ENCODE measurements at places on chromosomes 16 and 17.

DNA sequence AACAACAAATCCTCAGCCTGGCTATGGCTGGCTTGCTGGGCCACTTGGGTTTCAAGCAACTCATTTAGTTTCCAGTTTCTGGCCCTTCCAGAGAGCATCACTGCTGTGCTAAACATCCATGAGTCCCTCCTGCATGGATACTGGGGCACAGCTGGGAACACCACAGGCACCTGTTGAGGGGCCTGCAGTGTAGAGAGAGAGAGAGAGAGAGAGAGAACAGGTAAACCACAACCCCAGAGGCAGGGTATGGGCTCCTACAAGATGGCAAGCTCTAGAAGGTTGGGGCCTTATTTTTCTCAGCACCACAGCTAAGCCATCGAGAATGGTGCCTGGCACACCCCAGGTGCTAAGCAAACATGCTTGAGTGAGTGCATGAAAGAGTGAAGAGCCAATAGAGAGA, 120.3 kb downstream of the RBFOX3 start:
- no peaks in the 10 kb centered on the region for H3K36me3 ChIP-seq
- H3K27ac ChIP-seq, result no peak overlapping the region
- H3K4me3 ChIP-seq, result no peak overlapping the region
- no peaks in the 10 kb centered on the region for H3K4me1 ChIP-seq
- DNase-seq, result no peak

DNA sequence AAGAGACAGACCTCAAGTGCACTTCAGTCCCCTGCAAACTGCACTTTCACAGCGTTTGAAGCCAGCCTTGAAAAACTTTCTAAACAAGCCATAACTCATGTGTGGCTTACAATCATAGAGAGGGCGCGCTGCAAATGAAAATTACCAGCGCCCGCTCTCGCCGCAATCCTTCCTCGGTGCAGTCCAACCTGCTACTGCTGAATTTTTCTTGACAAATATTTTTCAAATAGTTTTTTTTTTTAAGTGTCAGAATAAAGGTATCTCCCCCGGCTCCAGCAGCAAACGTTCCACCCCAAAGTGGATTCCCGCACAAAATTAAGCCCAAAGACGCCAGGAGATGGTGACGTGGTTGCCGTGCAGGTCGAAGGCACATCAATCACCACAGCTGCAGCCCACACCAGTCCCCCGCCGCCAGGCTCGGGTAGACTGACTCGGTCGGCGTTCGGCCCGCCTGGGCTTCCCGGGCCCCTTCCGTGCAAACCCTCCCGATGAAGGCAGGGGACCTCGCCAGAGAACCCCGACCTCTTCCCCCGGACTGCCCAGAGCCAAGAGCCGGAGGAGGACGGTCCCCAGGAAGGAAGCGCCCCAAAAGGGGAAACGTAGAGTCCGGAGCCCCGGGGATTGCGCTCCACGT, 630 bp downstream of the GRB2 start:
- peaks cover 27% of the 10 kb centered on the region for H3K36me3 ChIP-seq
- no peaks in the 10 kb centered on the region for H3K27me3 ChIP-seq
- H3K4me1 ChIP-seq, result peaks cover 52% of the 10 kb centered on the region
- H3K27ac ChIP-seq, result peak overlapping the region; percentile 86
- H3K4me3 ChIP-seq, result peak overlapping the region; percentile 83
- peak; percentile 36 for DNase-seq

GRCh38 chr16:959232-960040, 11.3 kb downstream of the LMF1 start:
- DNase-seq, result no peak
- H3K27ac ChIP-seq, result no peak overlapping the region
- peaks cover 1% of the 10 kb centered on the region for H3K36me3 ChIP-seq
- H3K4me1 ChIP-seq, result peaks cover 30% of the 10 kb centered on the region

- no peak for DNase-seq
- no peaks in the 10 kb centered on the region for H3K27me3 ChIP-seq
- H3K4me3 ChIP-seq, result peak overlapping the region; percentile 86
- peaks cover 13% of the 10 kb centered on the region for H3K36me3 ChIP-seq
Measured at GRCh38 chr17:81831563-81831956, 1.5 kb downstream of the MCRIP1 start.

DNA sequence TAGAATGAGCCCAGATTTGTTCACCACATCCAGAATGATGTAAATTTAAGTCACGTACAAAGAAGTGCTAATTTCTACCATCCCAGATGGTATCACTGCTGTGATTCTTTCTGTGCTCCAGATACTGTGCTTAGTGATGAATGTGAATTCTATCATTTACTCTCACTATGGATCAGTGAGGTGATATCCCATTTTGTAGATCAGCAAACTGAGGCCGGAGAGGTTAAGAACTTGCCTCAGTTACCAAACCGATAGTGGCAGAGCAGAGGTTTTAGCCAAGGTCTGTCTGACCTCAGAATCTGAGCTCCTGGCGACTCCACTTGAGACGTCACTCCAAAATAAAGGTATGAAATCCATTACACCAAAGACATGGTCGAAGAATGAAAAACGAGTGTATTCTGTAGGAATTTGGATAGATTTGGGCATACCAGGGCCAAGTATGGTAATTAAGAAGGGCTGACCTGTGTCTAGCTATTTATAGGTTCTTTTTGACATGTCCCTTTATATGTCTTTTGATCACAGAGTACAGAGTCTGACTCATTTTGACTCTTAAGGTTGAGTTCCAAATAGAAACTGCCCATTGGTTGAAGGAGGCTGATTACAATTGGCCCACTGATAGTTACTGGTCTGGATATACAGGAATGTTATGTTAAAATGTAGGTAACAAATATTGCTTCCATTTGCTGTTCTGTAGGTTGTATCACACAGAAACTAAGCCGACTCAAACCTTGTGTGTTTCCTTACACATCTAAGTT, 10.0 kb downstream of the MAP2K6 start:
- DNase-seq, result no peak
- peaks cover 42% of the 10 kb centered on the region for H3K4me1 ChIP-seq
- H3K4me3 ChIP-seq, result no peak overlapping the region
- H3K36me3 ChIP-seq, result peaks cover 2% of the 10 kb centered on the region
- H3K27ac ChIP-seq, result no peak overlapping the region

GRCh38 chr16:83051451-83051850, 424.7 kb downstream of the CDH13 start:
- H3K27ac ChIP-seq, result no peak overlapping the region
- peaks cover 15% of the 10 kb centered on the region for H3K27me3 ChIP-seq
- no peaks in the 10 kb centered on the region for H3K36me3 ChIP-seq

DNA sequence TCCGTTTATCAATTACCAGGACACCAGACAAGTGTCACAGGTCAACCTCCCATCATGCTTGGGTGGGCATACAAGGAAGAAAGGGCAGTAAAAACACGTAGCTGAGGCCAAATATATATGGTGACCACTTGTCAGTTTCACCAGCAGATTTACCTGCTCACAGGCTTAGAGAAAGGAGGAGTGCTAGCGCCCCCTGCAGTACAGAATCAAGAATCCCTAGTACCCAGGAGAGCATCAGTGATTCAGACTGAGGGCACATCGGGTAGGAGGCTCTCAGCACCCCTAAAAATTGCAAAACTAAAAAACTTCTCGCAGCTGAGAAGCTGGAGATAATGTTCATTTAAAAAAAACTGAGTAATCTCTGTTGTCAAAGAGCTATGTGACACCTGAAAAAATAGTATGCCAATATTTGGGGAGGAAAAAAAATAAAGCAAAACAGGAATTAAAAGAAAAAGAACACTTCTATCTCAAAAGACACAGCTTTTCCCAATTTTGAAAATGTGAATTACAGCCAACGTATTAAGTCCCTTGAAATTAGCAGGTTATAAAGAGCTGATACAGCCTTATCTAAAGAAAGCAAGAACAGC, 21.2 kb upstream of the MON1B start:
- no peaks in the 10 kb centered on the region for H3K4me1 ChIP-seq
- peak; percentile 26 for DNase-seq
- no peaks in the 10 kb centered on the region for H3K36me3 ChIP-seq
- no peak overlapping the region for H3K27ac ChIP-seq

- peaks cover 3% of the 10 kb centered on the region for H3K4me1 ChIP-seq
- no peaks in the 10 kb centered on the region for H3K27me3 ChIP-seq
- H3K36me3 ChIP-seq, result no peaks in the 10 kb centered on the region
Measured at GRCh38 chr16:4339909-4340308, 11.2 kb downstream of the PAM16 start.

DNA sequence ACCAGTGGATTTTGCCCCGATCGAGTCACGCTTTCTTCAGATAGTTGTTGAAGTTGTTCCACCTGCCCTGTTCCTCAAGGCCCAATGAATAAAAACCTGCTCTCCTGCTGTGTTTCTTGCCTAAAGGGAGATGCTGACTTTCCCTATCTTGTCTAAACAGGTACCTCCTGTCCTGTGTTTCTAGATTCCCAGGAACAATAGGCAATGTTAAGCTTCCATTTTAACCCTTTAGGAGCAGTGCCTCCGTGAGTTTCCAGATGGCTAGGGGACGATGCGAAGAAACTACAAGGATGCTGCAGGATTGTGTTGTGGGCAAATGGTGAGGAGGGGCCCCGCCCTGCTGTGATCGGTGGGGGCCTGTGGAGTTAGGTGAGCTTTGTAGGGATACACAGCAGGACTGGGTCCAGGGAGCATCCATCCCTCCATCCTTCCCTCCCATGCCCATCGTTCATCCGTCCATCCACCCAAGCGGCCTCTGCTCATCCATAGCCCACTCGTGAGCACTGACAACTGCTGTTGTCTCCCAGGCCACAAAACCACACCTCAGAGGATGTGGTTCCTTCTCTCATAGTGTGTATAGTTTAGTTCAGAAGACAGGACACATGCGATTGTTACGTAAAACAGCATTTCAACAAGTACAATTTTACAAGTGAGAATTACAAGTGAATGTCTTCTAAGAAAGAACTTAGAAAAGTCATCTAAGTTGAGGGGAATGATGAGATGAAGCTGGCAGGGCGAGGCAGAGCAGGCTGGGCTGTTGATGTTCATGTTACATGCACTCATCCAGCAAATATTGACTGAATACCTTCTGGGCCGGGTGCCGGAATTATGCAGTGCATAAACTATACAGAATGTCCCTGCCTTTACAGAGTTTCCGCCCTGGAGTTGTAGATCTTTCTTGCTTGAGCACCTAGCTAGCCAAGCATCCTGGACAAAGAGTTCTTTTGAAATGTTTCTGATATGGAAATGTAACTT, 5.2 kb downstream of the ARSG start:
- H3K27me3 ChIP-seq, result no peaks in the 10 kb centered on the region
- H3K4me1 ChIP-seq, result peaks cover 43% of the 10 kb centered on the region
- peak; percentile 73 for DNase-seq
- H3K36me3 ChIP-seq, result peaks cover 19% of the 10 kb centered on the region
- H3K4me3 ChIP-seq, result peak overlapping the region; percentile 81

- DNase-seq, result no peak
- H3K27me3 ChIP-seq, result peaks cover 60% of the 10 kb centered on the region
- no peaks in the 10 kb centered on the region for H3K4me1 ChIP-seq
- no peaks in the 10 kb centered on the region for H3K36me3 ChIP-seq
- no peak overlapping the region for H3K4me3 ChIP-seq
Measured at GRCh38 chr16:54203851-54204505, 82.6 kb downstream of the IRX3 start.

DNA sequence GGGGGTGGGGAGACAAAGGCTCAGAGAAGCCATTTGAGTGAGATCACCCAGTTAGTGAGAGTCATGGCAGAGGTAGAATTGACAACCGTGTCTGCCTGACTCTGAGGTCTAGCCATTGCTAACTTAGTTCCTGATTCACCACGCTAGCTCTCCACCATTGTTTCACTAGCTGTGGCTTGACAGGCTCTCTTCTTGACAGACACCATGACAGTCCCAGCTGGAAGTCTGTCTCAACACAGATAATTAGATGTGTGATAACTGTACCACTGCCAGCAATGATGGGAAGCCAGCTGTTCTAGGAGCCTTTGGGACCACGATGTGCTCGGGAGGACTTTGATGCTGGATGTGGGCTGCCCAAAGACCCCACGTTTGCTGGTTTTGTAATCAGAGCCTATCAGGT, 170.5 kb upstream of the CACNG3 start:
- no peak overlapping the region for H3K27ac ChIP-seq
- DNase-seq, result no peak
- H3K27me3 ChIP-seq, result no peaks in the 10 kb centered on the region
- H3K4me3 ChIP-seq, result no peak overlapping the region

DNA sequence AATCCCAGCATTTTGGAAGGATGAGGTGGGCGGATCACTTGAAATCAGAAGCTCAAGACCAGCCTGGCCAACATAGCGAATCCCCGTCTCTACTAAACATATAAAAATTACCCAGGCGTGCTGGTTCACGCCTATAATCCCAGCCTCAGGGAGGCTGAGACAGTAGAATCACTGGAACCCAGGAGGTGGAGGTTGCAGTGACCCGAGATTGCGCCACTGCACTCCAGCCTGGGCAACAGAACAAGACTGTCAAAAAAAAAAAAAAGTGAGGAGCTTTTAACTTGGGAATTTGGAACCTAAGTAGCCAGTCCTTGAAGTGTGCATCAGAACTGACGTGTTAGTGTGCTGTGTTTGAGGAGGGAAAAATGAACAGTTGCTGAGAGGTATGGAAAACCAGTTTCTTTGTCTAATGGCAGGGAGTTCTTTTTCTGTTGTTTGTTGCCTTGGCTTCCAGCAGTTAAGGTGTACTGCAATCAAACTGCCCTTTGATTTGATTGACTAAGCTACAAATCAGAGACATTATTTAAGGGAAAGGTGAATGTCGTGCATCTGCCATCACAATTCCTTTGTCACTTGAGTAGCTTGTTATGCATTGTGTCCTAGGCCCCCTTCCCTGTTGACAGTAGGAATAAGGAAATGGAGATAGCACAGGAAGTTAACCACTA, 8.6 kb upstream of the DUSP14 start:
- H3K27ac ChIP-seq, result no peak overlapping the region
- DNase-seq, result no peak
- H3K4me1 ChIP-seq, result no peaks in the 10 kb centered on the region
- H3K27me3 ChIP-seq, result no peaks in the 10 kb centered on the region

DNA sequence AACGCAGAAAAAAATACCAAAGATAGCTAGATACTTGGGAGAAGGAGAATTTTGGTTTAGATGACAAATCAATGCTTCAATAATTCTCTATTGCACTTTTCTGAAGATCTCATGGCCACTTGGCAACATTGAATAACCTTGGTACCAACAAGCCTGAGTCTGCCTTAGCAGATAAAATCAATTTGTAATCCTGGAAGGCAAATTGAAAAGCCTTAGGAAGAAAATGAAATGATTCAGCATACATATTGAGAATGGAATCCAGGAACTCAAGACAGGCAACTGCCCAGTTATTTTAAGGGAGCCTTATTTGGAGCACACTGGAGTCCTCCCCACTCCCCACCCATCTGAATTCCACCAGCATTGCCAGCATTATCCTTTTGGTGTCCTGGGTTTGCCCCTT, 109.3 kb upstream of the SOX9 start:
- no peak overlapping the region for H3K4me3 ChIP-seq
- no peaks in the 10 kb centered on the region for H3K27me3 ChIP-seq
- no peaks in the 10 kb centered on the region for H3K36me3 ChIP-seq

DNA sequence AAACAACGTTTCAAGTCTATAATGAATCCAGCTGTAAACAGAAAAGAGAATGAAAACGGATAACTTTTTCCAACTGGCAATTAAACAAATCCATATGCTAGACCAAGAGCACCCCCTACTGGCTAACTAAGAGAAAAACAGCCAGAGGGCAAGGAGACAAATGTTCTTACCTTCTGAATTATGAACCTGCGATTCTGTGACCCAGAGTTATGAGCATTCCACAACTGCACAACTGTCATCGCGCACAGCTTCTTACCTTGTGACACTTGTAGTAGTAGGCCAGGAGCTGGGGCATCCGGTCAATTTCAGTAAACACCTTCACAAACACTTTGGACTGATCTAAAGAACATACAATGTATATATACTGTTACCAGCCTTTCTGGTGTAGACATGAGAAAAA, 18.6 kb downstream of the COG7 start:
- no peak overlapping the region for H3K4me3 ChIP-seq
- peaks cover 4% of the 10 kb centered on the region for H3K4me1 ChIP-seq
- no peak overlapping the region for H3K27ac ChIP-seq
- peaks cover 77% of the 10 kb centered on the region for H3K36me3 ChIP-seq

Measured in effector memory CD8-positive, alpha-beta T cell (primary cell).